Spleen (tissue), 13 donors: ENCODE measurements at places on chromosomes 12 and 14. TPM values are rescaled to one million over a fixed set of nuclear protein-coding genes. Genes with fewer than 3 reads are reported as not detected.

The SLC10A1 gene
- polyA plus RNA-seq = not detected

The CMTM5 gene
- polyA plus RNA-seq = 4.1 TPM

The AHNAK2 gene
- 0.76 TPM for polyA plus RNA-seq

The PTCSC3 gene
- polyA plus RNA-seq = not detected

The REM2 gene
- polyA plus RNA-seq = 3.4 TPM

The IGFBP6 gene
- 130 TPM for polyA plus RNA-seq

The LGR5 gene
- 0.19 TPM for polyA plus RNA-seq

The AMDHD1 gene
- polyA plus RNA-seq = 2.9 TPM

The SRRM4 gene
- under 0.01 TPM for polyA plus RNA-seq

DNA sequence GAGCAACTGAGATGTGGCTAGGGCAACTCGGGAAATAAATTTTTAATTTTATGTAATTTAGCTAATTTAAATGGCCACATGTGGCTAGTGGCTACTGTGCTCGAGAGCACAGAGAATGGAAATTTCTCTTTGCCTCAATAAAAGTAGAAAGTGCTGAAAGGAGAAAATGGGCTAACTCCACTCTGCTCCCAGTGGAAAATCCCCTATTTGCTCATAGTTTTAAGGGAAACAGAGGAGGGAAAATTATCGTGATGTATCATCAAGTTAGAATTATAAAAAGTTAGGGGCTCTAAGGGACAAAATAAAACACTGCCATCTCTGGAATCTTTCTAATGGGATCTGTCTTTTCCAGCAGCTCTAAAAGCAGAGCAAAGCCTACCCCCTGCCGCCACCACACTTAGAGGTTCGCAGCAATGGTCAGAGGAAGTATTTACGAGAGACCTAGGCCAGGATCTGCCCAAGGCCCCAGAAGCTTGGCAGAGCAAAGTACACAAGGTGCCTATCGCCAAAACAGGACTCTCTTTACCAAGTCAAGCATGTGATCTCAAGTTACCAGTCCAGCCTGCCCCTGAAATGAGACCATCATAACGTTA is 220.7 kb downstream of the PPM1H start:
- no peak for DNase-seq

DNA sequence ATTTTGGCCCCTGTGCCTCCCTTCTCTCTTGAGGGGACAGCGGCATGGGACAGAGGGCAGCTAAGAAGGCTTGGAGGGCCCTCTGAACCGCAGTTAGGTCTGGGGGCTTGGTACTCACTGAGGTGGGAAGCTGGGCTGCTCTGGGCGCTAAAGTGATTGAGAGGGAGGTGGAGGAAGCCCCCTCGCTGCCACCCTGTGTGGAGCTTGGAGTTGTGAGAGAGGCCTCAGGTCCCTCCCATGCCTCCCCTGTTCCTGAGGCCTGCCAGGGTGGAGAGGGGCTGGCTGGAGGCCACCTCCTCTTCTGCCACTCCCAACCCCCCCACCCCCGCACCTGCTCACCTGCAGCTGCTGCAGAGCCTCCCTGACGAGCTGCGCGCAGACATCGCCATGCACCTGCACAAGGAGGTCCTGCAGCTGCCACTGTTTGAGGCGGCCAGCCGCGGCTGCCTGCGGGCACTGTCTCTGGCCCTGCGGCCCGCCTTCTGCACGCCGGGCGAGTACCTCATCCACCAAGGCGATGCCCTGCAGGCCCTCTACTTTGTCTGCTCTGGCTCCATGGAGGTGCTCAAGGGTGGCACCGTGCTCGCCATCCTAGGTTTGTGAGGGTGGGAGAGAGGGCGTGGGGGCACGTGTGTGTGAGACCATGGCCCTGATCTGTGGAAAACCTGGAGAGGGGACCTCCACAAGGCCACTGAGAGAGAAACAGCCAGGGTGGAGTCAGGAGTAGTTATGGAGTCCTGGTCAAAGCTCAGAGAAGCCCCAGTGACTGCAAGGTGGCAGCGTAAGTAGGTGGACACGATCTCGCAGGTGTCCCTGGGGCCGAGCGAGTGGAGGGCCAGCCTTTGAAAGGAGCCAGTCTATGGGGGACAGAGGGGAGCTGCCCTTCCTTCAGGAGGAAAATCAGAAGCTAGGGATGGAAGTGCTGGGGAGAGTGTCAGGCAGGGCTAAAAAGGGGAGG is 11.2 kb downstream of the KCNH3 start:
- no peak for DNase-seq

DNA sequence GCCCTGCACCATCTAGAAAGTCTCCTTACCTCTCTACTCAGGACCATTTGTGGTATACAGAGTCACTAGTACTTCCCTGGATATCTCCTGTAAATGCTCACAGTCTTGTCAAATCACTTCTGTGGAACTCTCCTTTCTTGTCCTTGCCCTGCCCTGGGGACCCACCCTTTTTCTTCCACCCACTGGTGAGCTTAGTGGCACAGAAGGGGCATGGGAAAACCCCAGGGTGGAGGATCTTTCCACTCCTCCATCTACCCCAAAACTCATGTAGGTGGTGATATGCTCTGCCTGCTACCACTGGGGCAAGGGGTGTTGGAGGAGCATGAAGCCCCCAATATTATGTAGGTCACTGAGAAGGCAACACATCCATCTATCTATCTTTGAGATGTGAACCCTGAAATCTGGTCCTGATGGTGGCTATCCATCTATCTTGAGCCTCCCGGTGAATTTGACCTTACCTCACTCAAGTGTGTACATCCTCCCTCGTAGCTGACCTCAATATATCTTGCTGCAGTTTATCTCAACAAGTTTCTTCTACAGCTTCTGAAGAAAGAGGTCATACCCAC is 943 bp downstream of the TESPA1 start:
- DNase-seq = no peak

DNA sequence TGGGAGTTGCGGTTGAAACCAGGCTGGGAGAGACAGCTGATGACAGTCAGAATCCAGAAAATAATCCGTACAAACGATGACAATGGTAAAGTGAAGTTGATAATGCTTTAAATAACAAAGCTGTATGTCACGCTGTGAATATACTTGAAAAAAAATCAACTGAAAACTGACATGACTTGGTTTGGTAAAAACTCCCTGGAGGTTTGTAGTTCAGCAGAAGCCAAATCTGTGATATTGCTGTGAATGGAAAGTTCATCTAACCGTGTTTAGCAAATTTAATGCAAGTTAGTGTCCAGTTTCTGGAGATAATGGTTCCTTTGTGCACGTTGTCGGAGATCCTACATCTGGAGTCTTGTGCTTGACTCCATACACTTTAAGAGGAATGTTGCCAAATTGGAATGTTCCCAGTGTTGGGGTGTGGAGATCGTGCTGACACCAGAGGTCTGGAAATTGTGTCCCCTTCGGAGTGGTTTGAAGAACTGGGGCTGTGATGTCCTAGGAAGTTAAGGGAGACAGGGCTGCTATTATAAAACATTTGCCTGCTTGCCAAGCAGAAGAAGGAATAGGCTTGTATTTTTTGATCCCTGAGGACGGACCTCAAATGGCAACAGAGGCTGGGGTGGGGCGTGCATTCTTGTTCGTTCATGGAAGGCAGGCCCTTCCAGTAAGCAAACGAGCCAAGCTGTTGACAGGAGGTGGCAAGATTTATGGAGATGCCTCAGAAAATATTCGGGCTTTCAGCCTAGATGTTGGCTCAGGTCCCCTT is 30.6 kb downstream of the PPFIBP1 start:
- DNase-seq = no peak

- no peak for DNase-seq
Observed at GRCh38 chr12:46380022-46380796, 7.6 kb upstream of the SLC38A2 start.

DNA sequence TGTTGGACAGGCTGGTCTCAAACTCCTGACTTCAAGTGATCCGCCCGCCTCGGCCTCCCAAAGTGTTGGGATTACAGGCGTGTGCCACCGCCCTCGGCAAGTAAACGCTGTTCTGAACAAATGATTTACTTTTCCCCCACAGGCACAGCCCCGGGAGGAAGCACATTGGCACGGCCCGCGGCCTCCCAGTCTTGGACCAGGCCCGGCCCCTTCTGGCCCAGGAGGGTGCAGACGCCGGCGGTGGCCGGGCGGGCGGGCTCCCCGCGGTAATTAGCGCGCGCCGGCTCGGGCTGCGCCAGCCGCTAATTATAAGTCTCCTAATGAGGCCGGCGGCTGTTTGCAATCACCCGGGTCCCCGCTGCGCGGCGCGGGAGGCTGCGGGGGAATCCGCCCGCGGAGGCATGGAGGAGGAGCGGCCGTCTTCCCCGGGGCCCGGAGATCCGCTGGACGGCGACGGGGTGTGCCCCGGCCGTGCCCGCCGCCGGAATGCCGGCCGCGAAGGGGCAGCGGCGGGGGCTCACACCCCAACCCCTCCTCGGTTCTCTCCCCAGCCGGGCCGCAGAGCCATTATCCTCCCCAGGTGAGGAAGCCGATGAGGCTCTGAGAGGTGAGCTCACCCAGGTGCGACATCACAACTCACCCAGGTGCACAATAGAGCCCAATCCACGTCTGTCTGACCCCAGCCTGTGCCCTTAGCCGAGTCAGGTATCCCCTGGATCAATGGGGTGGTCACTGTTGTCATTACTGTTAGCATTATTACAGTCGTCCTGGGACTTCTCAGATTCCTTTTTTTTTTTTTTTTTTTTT is 3.3 kb upstream of the POP5 start:
- DNase-seq = peak; percentile 86

DNA sequence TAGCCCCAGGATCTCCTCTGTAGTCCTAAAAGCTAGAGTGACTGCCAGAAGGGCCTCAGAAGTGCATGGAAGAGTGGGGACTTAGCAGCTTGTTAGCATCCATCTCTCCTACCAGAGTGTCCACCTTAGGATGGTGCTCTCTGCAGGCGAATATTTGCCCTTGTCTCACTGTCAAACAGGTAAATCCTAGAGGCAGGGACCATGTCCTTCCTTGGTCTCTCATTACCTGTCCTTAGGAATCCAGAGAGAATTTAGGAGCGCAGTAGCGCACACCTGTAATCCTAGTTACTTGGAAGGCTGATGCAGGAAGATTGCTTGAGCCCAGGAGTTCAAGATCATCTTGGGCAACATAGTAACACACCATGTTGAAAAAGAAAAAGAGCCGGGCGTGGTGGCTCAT is 21.4 kb downstream of the AGAP2 start:
- no peak for DNase-seq

DNA sequence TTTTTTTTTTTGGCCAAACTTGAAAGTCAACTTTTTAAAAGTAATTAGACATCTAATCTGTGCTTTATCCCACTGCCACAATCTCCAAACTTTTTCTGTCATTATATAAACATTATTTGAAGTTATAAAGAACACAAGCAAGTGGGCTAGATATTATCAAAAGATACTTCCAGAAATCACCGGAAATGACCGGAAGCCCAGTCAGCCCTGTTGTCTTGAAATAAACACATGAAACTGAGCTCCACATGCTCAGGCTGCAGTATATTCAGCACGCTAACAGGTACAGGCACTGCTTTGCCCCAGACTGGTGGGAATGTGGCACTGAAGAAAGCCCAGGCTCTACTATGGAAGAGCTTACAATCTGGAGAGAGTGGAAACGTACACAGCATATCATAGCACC is 158.9 kb upstream of the PLEKHG7 start:
- DNase-seq = no peak

- no peak for DNase-seq
Observed at GRCh38 chr12:97713270-97713669, 250.7 kb downstream of the RMST start.

GRCh38 chr12:81128930-81129554 is 51.2 kb downstream of the ACSS3 start:
- no peak for DNase-seq

GRCh38 chr12:78226763-78227162 is 396.1 kb downstream of the NAV3 start:
- no peak for DNase-seq

- DNase-seq = peak; percentile 88
Observed at GRCh38 chr14:35339761-35340406, 47.7 kb downstream of the PSMA6 start.

DNA sequence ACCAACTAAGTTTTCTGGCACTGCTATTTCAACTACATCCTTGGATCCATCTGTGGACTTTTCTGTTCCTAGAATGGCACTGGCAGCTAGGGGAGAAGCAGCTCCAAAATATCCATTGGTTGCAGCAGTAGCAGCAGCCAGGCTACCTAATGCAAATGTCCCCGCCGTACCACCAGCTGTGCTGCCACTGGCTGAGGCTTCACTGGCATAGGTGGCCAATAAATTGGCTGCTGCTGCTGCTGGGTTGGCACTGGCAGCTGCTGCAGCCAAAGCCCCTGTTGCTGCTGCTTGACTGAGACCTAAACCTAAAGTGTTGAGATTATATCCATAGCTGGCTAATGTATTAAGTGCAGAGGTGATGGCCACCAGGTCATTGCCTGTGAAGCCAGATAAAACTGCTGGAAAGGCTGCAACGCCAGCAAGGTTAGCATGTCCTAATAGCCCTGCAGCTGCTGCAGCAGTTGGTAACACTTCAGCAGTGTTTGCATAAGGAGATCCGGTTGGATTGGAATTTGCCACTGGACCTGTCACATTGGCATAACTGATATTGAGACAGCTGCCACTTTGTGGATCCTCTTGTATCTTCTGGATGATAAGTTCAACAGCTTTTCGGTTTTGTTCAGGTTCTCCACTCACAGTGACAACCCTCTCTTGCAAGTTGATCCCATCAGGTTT is 149.5 kb downstream of the NOVA1 start:
- peak; percentile 66 for DNase-seq

- DNase-seq = no peak
Observed at GRCh38 chr12:77225373-77225772, 160.0 kb upstream of the E2F7 start.

DNA sequence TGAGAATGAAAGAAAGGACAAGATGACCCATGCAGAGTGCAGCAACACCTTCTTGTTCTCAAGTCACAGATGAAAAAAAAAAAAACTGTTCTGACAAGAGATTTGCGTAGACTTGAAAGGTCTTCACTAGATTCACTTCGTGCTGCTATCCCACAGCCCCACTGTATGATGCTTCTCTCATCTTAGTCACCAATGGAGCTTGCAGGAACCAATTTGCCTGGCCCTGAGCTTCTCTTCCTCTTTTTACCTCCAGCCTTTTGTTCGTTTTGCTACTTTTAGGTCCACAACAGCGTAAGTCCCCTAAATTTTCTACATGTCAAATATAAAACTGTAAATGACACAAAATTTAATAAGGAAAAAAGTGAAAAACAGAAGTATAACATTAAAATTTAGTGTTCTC is 107.9 kb upstream of the NAP1L1 start:
- no peak for DNase-seq

- DNase-seq = no peak
Observed at GRCh38 chr14:63940387-63940786, 87.6 kb downstream of the SYNE2 start.

DNA sequence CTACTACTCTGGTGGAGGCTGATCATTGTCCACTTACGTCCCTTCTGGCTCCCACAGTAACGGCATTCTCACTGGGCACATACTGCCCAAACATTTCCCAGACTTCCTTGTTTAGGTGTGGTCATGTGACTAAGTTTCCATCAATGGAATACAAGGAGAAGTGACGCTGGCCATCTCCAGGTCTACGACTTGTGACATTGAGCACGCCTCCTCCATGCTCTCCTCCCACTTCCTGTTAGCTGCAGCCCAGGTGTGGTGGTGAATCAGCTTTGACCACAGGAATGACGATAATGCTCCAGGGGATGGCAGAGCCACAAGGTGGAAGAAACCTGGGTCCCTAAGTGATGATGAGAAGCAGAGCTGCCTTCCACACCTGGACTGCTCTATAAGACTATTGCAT is 6.0 kb upstream of the SLC24A4 start:
- no peak for DNase-seq

- DNase-seq = no peak
Observed at GRCh38 chr14:103710771-103711377, 4.4 kb downstream of the XRCC3 start.
